Peyer's patch (tissue), 4 donors: ENCODE measurements at places on chromosomes 16 and 17. TPM values are rescaled to one million over a fixed set of nuclear protein-coding genes. Genes with fewer than 3 reads are reported as not detected.

The GRIN2A gene
- total RNA-seq: 2.5 TPM

The KIF2B gene
- total RNA-seq: not detected

DNA sequence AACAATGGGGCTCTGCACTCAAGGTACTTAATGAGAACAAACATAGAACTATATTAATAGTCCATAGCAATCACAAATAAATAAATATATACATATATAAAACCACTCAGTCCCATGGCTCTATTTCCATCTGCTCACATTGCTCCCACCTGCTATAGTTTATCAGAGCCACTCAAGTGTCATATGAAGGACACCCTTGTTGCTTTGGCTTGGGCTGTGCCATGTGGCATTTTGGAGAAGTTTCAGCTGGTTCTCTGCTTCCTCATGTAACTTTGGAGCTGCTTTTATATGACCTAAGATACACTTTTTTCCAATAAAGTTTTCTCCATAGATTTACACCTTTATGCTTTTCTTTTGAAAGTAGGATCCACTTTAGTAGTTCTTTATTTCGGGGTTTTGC lies 126.4 kb downstream of the KCNJ2 start:
- no peaks in the 10 kb centered on the region for H3K4me1 ChIP-seq
- no peak overlapping the region for H3K27ac ChIP-seq
- no peaks in the 10 kb centered on the region for H3K36me3 ChIP-seq

DNA sequence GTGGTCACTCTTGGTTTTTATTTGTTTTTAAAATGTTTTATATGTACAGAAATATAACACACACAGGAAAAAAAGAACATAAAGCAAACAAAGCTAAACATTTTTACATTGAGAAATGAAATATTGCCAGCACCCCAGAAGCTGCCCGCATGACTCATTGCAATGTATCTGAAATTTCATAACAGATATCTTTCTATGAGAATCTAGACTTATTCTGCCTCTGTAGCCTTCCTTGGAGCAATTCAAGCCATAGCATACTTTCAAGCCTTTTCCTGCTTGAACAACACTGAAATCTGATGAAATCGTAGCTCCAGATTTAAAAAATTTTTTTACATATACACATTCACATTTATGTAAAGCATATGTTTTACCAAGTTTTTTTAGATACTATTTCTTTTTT lies 86.9 kb downstream of the RBBP6 start:
- H3K4me1 ChIP-seq: no peaks in the 10 kb centered on the region
- H3K4me3 ChIP-seq: no peak overlapping the region
- H3K36me3 ChIP-seq: no peaks in the 10 kb centered on the region
- H3K27me3 ChIP-seq: no peaks in the 10 kb centered on the region

GRCh38 chr16:56919099-56919800 lies 12.7 kb upstream of the HERPUD1 start:
- no peak overlapping the region for H3K4me3 ChIP-seq
- peaks cover 20% of the 10 kb centered on the region for H3K4me1 ChIP-seq
- H3K36me3 ChIP-seq: no peaks in the 10 kb centered on the region

DNA sequence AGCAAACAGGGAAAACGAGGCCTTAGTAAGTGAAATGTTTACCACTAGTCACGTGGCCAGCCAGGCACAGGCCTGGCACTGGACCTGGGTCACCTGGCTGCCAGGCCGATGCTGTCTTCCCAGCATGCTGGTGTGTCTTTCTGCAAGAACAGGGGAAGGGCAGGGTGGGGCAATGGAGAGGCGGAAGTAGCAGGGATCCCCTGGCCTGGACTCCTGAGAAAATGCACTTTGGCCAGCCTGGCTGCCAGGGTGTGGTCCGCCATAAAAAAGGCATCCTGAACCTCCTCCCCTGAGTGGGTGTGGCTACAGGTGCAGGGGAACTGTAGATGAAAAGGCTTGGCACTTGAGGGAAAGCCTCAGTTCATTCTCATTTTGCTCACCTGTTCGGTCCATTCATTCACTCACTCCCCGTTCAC lies 1.0 kb upstream of the ANKRD40CL start:
- peak; percentile 95 for DNase-seq
- no peaks in the 10 kb centered on the region for H3K27me3 ChIP-seq
- H3K36me3 ChIP-seq: no peaks in the 10 kb centered on the region
- no peak overlapping the region for H3K27ac ChIP-seq
- no peak overlapping the region for H3K4me3 ChIP-seq
- peaks cover 6% of the 10 kb centered on the region for H3K4me1 ChIP-seq
